Body of pancreas (tissue), 4 donors: ENCODE measurements at places on chromosomes 3 and 15.

DNA sequence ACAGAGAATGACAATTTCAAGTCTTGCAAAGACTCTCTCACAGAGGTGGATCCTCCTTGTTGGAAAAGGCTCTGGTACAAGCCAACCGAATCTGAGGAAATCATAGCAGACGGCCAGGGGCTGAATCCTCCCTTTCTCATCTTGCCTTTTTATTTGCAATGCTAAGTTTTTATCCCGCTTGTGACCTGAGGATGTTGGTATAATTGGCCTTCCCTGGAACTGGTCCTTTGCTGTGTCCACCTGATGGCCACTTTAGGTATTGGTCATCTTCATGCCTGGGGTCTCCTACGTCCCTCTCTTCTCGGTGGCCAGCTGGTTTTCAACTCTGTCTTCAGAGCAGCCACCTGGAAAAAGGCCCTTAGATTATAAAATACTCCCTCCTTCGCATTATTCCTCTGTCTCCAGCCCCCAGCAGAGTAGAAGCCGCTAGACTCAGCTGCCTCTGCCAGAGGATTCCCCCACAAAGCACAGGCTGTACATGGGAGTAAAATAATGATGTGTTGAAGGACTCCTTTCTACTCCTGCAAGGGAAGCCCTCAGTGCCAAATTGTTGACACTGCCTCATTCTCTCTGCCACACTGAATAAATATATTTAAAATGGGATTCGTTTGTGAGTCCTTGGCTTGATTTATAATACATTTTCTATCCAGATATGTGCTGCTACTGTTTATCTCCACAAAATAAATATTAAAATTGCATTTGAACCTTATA is 208.9 kb upstream of the CFAP20DC start:
- no peak for DNase-seq

DNA sequence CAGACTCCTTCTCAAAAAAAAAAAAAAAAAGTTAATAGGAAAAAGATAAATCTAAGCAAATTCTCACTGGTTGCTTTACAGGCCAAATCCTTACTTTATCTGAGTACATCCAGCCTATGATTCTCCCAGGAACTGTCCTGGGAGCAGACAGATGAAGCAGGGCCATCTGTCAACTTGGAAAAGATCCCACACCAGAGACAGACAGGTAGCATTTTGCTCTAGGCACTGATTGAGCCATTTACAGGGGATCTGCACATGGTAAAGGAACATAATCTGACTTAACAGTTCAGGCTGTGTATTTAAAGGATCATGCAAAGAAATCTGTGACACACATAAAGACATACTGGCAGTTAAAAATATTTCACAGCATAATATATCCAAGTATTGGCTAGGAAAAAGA is 1006.5 kb downstream of the TBL1XR1 start:
- DNase-seq: no peak

DNA sequence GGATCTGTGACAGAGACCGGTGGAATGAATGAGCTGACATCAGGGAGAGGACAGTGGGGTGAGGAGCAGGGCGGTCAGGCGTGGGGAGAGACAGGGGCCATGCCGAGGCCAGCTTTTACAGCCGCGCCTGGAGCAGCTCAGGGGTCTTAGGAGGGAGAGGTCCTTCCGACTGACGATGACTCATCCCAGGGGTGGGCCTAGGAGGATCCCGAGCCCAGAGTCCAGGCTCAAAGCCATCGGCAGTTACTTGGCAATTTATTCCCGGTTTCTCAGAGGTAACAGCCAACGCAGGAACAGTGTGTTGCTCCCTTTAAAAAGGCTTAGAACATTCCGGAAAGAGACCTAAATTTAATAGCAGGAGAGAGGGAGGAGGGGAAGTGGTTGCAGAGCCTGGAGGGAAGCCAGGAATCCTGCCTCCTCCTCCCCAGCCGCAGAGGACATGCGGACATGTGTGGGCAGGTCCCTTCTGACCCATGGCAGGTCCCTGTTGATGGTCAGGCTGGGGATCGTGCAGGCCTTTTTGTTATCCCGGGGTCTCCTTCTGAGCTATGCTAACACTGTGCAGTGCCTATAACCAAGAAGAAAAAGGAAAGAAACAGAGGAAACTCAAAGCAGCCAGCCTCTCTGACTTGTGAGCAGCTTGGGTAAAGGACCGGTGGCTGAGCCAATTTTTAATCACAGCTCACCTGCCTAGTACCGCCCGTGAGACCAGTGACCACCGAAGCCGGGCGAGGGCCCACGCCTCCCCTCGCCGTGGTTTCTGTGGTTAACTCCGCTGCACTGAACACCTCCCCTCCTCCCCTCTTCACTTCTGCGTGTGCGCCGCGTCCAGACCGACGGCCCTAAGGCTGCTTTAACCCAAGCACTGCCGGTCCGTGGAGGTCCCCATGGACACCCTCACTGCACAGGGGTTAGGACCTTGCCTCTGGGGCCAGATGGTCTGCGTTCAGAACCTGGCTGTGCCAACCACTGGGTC is 392.4 kb upstream of the PROK2 start:
- peak; percentile 20 for DNase-seq

DNA sequence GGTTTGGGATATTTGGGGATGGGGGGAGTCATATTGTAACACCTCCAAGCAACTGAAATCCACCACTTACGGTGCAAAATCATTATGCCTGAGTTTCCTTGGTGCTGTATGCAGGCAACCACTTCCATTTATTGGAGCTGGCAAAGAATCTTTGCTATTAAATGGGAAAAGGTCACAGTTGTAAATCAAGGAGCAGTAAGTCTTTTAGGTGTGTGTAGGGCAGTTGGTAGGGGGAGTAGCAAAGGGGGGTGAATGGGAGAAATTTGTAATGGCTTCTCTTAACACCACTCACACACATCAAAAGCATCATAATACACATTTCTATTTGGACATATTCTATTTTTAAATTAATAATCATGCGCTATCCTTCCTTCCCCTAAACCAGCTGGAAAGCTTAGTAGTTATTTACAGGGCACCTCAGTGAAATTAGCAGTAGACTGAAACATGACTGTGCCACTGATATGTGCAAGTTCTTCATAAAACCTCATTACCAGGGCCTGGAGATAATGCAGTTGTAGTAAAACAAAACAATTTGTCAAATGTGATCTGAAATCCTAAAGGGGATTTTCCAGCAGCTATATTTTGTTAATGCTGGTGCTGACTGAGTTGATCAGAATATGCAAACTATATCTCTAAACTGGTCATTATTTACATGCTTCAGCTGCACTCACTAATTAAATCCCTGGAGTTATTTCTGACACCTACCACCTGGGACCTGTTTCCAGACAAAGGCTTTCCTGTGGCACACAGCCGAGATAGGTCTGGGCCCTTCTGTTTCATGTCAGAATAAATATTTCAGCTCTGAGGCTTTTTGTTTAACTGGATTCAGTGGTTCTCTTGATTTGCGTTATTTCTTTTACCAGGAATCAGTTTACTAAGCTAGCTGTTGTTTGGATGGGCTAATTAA is 90.1 kb downstream of the B3GALNT1 start:
- no peak for DNase-seq

GRCh38 chr3:190076601-190077394 is 43.9 kb downstream of the P3H2 start:
- DNase-seq: peak; percentile 14

GRCh38 chr3:54954022-54954421 is 26.2 kb upstream of the LRTM1 start:
- DNase-seq: no peak

GRCh38 chr15:89211678-89212170 is 9.7 kb downstream of the RLBP1 start:
- no peak for DNase-seq

DNA sequence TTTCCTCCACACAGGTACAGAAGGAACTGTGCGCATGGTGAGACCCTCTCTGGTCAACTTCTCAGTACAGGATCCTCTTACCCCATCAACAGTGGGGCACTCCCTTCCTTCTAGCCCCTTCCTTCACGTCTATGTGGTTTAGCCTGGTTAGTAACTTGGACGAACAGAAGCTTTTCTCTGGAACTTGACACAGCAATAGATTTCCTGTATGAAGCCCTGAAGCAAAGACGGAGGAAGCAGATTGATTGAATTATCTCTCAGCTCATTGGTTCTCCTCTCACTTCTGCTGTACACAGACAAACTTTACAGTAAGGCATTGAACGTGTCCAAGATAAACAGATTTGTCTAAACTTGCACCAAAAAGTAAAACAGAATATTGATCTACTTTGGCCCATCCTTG is at the start of gene CD200R1:
Gene CD200R1 (minus strand): TSS at position 210 of the 400 bp plus-strand sequence. CDS start 246 bp downstream, outside the sequence.
- no peak for DNase-seq

DNA sequence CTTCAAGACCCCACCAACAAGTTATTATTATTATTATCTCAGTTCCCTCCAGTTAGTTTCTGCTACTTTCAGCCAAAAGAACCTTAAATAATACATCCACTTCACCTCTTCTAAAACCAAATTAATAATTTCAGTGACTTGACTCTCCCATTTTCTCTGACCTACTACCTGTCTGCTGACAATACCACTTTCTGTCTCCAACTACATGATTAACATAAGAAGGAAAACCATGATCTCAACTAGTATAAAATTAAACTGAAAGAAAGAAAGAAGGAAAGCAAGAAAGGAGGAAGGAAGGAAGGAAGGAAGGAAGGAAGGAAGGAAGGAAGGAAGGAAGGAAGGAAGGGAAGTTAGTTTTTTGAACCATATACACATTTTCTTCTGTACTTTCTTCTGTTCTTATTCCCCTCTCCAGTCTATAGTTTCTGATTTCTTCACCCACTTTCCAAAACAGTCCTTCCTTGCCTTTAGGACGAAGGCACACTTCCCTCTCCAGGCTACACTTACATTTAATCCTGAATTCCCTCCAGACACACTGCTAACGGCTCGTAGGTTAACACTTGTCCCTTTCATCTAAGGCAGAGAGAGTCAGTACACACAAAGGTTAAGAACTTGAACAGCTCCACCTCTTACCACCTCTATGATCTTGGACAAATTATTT is 79.5 kb upstream of the GUCA1C start:
- DNase-seq: no peak

GRCh38 chr3:112038863-112039262 is 4.3 kb downstream of the TMPRSS7 start:
- DNase-seq: no peak

DNA sequence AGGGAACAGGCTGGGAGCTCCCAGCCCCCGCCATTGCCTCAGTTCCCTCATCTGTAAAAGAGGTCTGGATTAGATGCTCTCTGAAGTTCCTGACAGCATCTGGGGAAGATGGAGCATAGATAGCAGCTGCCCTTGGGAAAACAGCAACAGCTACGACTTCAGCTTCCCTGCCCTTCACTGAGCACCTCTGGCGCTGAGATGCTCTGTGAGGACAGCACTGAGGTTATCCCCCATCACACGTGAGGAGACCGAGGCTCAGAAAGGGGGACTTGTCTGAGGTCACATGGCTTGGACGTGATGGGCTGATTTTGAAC is 11.1 kb upstream of the RPL29 start:
- no peak for DNase-seq

- no peak for DNase-seq
Observed at GRCh38 chr3:30440147-30440604, 166.2 kb upstream of the TGFBR2 start.

DNA sequence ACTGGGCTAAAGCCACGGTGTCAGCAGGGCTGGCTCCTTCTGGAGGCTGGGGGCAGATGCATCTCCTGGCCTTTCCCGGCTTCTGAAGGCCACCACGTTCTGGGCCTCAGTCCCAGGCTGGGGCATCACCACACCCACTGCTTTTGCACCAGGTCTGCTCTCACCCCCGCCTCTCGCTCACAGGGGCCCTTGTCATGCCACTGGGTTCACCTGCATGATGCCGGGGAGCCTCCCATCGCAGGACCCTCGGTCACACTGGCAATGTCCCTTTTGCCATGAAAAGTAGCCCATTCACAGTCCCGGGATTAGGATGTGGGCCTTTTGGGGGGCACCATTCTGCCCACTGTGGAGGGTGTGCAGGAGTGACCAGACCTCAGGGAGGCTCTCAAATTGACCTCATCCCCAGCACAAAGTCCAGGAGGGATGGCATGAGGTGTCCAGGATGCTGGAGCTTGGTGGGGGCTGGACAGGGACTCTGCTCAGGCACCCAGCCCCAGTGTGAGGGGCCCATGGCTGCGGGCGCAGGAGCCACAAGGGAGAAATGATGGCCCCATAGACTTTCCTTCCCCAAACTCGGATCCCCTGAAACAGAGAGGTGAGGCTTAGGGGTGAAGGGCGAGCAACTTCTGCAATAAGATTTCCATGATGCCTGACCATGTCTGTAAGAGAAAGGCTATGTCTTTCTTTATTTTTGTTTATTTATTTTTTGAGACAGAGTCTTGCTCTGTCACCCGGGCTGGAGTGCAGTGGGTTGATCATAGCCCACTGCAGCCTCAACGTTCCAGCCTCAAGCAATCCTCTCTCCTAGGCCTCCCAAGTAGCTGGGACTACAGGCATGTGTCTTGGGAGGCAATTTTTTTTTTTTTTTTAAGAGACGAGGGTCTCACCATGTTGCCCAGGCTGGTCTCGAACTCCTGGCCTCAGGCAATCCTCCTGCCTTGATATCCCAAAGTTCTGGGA is 189.1 kb downstream of the GOLGA6L6 start:
- no peak for DNase-seq
